ENCODE measurements at places on chromosomes 11 and 22.

- DNase-seq = no peak
Measured at GRCh38 chr11:60119710-60120109, 31.2 kb downstream of the MS4A2 start.

- DNase-seq = peak; percentile 17
Measured at GRCh38 chr22:41447435-41448188, 1.0 kb upstream of the TOB2 start.

GRCh38 chr11:335779-336658 is 15.4 kb upstream of the IFITM3 start:
- no peak for DNase-seq

- no peak for DNase-seq
Measured at GRCh38 chr11:13290221-13290980, 12.8 kb downstream of the BMAL1 start.

DNA sequence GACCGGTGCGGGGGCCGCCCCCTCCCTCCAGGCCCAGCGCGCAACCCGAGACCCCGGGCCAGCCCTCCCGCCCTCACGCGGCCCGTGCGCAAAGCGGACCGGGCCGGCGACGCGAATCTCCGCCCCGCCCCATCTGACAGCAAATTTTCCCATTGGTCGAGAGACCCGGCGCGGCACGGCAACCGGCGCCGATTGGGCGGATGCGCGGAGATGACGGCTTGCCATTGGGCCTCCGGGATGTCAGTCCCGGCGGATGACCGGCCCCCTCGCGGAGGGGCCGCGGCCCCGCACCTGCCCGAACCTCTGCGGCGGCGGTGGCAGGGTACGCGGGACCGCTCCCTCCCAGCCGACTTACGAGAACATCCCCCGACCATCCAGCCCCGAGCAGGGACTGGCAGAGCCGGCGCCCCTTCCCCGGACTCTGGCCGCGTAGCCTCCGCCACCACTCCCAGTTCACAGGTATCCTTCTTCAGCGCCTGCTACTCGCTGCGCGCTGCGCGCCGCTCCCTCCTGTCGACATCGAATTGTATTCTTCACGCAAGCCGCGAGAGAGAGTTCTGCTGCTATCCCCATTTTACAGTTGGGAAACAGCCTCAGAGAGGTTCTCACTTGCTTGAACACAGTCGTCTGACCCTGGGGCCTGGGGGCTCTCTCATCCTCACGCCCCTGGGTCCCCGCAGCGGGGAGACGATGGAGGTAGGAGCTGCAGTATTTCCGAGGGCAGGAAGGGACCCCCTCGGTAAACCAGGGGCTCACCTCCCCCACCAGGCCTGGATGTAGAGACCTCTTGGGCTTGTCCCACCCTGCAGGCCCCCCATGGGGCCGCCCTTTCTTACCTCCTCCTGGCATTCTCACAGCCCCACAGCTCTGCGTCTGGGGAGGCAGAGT is at the start of gene ARVCF:
TSS of gene ARVCF (minus strand) at position 90 of the 888 bp plus-strand sequence. CDS start 26,029 bp downstream, outside the sequence.
- DNase-seq = peak; percentile 14

- no peak for DNase-seq
Measured at GRCh38 chr11:97471480-97471879, 1081.7 kb downstream of the JRKL start.

DNA sequence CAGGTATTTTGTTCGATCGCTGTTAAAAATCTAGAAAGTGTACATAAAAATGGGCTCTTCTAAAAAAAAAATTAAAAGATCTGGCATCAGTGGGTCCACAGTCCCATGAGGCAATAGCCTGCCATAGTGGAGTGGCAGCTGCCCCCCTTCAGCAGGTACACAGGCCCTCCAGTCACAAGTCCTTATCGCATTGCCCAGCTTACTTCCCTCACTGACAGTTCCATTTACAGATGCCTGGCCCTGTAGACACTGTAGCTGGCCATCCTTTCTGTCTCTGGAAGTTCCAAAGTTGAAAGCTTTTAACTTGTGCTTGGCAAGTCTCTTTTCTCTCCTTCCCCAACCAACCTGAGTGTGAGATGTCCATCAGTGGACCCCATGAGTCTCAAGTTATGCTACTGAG is 11.4 kb downstream of the ZNRF3 start:
- no peak for DNase-seq

DNA sequence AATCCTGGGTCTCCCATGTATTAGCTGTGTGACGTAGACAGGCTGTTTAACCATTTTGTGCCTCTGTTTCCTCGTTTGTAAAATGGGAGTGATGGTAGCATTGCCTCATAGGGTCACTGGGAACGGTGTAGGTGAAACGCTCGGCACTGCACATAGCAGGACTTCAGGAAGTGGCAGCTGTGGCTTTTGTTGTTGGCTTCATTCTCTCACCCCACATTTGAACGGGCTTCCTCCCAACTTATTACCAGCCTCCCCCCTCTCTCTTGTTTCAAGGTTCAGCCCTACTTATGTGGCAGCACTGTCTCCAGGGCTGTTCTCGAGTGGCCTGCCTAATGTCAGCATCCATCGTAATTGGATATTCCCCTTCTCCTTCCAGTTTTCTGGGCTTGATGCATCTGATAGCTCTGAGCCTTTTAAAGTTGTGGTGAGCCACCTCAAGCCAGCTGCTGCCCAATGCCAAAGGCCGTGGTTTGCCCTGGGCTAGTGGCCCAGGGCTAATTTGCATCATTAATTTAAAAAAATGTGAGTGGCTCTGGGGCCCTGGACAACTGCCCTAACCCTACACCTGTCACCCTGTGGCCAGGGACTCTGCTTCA is 217.8 kb upstream of the TBCEL start:
- peak; percentile 17 for DNase-seq

DNA sequence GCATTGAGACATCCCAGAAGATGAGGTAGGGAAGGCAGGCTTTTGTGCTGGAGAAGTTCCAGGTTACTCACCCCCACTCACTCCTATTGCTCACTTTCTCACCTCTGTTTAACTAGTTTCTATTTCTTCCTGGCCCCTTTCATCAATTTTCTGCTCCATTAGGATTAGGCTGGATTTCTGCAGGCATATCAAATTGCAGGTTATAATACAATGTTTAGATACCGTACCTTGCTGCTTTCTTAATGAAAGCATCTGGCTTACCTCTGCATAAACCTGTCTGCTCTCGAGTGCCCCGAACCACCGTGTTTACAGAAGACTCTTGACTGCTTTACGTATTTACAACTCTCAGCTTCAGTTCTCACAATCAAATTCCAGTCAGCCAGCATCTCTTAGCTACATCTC is 173.7 kb downstream of the ADAMTS15 start:
- DNase-seq = peak; percentile 96

DNA sequence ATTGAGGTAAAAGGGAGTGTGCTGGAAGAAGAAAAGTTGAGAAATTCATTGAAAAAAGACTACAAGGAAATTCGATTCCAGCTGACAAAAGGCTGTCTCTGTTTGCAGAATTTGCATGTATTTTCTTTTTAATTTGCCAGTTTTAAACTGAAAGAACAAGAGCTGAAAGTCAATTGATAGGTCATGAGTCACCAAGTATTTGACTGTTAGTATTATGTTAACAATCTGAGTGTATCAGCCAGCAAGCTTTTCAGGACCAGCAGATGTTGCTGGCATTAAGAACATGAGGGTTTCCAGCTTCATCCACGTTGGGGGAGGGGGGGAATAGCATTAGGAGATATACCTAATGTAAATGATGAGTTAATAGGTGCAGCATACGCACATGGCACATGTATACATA is 726.7 kb downstream of the METTL15 start:
- no peak for DNase-seq

DNA sequence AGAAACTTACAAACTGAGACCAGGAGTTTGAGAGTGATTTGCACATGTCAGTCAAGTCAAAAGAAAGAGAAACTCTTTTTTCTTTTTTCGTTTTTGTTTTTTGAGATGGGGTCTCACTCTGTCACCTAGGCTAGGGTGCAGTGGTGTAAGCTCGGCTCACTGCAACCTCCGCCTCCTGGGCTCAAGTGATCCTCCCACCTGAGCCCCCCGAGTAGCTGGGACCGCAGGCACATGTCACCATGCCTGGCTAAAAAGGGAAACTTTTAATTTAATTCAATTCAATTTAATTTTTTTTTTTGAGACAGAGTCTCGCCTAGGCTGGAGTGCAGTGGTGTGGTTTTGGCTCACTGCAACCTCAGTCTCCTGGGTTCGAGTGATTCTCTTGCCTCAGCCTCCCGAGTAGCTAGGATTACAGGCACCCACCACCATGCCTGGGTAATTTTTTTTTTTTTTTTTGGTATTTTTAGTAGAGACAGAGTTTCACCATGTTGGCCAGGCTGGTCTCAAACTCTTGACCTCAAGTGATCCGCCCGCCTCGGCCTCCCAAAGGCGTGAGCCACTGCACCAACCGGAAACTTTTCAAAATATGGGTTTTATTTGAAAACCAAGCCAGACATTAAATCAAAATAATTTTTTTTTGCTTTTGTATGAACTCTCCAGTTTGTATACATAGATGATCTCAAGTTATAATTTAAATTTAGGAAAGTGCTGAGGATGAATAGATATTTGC is 9.9 kb downstream of the UCP3 start:
- DNase-seq = no peak

DNA sequence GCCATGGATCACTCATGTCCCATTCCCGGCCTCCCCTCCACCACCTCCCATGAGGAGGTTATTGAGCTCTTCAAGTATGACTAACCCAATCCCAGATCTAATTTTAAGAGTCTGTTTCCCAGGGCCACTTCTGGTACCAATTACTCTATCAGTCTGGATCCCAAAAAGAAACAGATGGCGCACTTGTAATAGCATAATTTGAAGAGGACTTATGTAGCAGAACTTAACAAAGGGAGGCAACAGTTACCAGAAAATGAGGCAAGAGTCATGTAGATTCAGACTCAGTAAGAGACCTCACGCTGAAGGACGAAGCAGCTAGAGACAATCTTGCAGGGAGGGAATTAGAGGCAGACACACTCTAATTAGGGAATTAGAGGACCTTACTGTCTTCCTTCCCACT is 46.9 kb downstream of the DDX6 start:
- no peak for DNase-seq

- DNase-seq = no peak
Measured at GRCh38 chr11:46520971-46521745, 72.7 kb downstream of the AMBRA1 start.

DNA sequence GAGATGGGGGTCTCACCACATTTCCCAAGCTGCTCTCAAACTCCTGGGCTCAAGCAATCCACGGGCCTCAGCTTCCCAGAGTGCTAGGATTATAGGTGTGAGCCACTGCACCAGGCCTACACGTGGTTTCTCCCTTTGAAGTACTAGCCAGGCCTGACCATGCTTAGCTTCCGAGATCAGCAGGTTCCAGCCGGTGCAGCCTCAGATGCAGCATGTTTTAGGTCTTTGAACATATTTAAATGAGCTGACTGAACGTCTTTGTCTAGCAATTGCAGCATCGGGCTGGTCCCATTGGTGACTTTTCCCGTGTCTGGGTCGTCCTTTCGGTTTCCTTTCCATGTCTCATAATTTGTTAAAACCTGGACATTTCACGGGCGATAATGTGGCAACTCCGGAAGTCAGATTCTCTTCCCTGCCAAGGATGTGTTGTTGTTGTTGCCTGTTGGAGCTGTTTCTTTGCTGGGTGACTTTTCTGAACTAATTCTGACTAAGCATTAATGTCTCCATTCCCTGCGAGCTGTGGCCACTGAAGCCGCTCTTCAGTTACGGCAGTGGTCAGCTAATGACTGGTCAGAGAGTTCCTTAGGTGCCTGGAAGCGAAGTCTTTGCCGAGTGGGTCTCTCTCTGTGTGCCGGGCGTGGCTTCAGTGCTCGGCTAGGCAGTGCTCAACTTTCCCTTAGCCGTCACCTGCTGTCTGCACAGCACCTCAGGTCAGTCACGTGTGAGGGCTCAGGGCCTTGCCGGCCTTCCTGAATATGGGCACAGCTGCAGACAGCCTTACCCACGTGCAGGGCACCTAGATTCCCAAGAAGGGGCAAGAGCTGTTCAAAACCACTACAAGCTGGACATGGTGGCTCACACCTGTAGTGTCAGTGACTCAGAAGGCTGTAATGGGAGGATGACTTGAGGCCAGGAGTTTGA is 3.8 kb upstream of the CYP2D6 start:
- DNase-seq = no peak

- DNase-seq = no peak
Measured at GRCh38 chr22:47434336-47435203, 672.1 kb downstream of the TBC1D22A start.

GRCh38 chr11:72736452-72737069 is 15.6 kb downstream of the ARAP1 start:
- no peak for DNase-seq

- no peak for DNase-seq
Measured at GRCh38 chr11:316891-317301, 3.1 kb downstream of the IFITM1 start.

DNA sequence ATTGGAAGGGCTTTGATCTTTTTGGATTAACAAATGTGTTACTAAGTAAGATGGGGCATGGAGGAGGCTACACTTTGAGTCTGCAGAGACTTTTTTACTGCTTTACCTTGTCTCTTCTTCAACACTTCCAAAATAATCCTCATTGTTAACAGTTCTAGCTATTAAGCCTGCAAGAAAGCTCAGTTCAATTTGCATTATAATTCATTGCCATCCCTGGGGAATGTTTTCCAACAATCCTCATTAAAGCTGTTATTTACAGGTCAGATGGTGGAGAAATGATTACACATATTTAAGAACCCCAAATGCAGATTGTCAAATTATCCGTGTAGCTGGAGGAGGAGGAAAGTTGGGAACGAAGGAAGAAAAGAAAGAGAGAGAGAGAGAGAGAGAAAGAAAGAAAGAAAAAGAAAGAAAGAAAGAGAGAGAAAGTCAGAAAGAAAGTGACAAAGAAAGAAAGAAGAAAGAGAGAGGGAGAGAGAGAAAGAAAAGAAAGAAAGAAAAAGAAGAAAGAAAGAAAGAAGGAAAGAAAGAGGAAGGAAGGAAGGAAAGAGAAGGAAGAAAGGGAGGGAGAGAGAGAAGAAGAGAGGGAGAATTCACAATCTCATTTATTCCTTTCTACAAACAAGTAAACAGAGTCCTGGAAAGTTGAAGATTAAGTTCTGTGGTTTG is 443.9 kb downstream of the INSC start:
- no peak for DNase-seq

DNA sequence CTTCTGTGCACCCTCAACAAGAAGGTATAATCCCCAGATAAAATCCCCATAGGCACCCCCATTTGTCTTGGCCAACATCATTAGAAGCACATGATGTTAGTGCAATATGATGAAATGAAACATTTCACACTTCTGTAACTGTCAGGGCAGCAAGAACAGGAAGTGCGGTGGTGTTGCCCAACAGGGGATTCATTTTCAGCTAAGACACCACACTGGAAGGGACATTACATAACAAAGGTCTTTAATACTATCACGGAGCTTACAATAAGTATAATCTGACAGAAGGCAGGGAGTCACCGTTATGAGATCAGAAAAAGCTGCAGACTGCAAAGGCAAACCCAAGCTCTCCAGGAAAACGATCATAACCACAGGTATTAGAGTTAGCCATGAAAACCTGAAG is 2.0 kb downstream of the OR52W1 start:
- DNase-seq = no peak

- no peak for DNase-seq
Measured at GRCh38 chr11:133747409-133747808, 97.9 kb downstream of the SPATA19 start.

DNA sequence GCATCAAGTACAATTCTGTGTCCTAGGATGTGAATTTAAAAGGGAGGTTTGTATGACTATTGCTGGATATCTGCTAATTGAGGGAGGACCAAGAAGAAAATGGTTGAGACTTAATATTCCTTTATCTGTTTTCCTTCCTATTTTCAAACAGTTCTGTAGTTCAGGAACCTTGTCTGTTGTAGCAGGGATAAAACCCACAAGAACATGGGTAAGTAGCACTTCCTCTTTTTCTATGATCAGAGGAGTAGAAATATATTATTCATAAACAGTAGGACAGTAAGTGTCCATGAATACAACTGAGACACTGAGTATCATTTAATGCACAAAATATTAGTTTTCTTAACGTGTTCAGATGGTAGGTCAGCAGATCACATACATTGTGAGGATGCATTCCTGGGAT is 7.6 kb downstream of the MS4A3 start:
- DNase-seq = no peak

Data from DMS79 (cell line).